HuH-7 (cell line): ENCODE measurements at places on chromosomes 7 and 10.

DNA sequence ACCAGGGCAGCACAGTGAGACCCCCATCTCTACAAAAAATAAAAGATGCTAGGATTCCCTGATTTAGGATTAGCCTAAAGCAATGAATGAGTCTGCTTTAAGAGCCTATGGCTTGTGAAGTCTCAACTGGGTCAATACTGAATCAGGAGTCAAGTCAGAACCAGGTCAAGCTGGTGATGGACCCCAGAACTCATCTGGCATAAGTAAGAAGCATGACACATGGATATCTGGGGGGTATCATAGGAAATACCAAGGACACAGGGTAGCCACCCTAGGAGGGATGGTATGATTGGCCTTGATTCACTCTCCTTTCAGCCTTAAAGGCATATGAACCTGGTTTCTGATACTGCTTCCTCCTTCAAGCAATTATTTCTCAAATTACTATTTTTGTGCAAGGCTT is 78.4 kb upstream of the FAM133B start:
- no peak for DNase-seq

DNA sequence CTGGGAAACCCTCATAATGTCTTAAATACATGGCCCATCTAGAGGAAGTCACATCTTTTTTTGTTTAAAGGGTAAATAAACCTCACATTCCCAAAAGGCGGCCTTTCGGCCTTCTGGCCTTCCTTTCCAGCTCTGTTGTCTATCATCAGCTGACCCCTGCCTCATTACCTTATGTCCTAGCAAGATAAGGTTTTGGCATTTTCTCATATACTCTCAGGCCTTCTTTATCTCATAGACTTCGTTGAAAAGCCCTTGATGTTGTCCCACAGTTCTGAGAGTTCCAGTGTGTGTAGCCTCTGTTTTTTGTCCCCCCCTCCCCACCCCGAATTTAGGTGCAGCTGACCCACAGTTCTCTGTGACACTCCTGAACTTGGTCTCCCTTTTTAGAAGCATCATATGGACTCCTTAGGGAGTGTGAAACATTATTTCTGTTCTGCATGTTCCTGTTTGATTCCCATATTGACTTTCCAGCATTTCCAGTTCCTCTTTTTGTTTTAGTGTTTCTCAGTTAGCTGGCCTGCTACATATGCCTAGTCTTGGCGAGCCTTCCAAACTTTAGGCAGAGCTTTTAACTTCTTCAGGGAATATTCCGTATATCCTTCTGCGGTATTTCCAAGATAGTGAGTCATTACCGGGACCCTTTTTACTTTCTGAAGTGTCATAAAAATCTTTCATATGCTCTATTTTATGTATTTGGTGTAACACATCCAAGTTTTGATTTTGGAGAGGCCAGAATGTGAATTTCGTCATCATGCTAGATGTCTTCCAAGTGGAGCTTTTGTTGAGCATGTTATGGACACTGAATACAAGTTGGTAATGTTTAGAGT is 138.5 kb downstream of the LRRC4 start:
- DNase-seq, result no peak

DNA sequence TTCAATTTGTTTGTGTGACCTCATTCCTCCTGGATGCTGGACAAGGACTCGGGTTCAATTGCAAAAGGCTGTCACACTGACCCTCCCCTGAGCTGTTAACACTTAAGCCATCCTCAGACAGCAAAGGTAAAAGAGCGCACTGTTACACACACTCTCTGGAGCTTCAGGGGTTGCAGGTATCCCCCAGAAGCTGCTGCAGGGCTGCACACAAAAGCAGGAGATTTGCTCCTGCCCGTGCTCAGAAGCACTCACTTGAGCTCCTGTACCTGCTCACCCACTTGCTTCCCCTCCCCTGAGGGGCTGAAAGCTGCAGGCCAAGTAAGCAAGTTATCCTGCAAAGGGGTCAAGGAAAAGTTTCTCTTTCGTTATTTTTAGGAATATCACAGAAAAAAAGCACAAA is 886.2 kb upstream of the ZWINT start:
- no peak for DNase-seq

DNA sequence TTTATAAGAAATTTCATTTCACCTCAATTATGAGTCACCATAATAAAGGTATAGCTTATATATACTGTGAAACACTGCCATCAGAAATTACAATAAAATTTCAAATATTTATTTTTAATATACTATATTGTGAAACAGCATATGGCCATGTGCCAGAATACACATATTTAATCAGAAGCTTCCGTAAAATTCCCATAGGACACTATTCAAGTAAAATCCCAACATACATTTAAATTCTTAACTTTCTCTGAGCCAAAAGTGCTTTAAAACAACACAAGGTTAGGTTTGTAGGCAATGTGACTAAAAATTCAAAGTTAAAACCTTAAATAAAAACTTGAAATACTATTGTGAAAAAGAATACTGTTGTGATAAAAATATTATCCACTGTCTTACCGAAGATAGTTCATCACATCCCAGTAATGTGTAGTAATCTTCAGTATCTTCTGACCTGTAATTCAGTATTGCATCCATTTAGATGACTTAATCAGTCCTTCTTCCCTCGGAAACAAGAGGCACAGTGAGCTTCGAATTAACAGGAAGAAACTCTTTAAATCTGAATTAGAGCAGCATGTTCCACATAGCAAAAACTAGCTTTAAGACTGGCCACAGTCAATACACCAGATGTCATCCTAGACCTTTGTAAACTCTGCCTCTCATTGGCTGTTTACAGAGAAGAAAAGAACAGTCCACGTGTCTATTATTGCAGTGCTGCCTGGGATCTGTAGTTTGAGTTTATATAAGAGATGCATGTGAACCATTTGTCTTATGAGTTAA is at the start of gene DNAJC12:
TSS of gene DNAJC12 (minus strand) at position 648 of the 774 bp plus-strand sequence. CDS start at position 471, 177 bp downstream.
- DNase-seq, result peak; percentile 15

GRCh38 chr7:7911369-7912123 is 57.0 kb upstream of the GLCCI1 start:
- DNase-seq, result peak; percentile 34

DNA sequence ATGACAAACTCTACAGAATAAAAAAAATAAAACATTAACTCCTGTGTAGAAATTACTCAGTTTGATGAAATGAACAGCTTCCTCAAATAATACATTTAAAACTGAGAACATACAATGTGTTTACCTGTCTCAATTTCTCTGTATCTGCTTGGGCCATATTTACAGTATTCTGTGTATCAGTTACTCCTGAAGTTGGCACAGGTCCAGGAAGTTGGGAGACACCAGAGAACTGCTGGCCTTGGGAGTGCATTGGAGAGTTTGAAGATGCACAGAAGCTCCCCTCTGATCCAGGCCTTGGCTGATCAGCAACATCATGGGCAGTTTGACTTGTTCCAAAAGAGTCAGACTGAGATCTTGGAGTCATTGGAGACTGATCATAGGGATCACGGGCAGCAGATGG is 155.1 kb downstream of the GALNT11 start:
- no peak for DNase-seq

GRCh38 chr10:75319274-75319673 is 82.3 kb downstream of the ZNF503 start:
- no peak for DNase-seq

DNA sequence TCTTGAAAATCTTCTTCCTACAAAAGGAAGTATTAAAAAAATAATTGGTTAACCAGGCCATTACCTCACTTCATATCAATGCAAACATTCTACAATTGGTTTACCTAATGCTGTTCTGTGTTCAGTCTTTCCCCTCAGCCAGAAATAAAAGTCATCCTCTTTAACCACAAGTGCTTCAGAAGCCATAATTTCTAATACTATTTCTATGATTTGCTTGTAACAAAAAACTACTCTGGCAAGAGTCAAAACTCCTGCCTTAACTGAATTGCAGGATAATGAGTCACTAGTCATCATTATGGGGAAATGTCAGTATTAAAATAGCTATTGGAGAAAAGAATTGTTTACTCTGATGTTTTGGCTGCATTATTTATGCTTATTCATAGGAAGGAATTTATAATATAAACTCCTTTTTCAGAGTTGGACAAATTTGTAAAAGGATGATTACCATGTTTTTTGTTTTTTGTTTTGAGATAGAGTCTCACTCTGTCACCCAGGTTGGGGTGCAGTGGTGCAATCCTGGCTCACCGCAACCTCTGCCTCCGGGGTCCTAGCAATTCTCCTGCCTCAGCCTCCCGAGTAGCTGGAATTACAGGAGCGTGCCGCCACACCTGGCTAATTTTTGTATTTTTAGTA is 55.5 kb upstream of the ODAD2 start:
- DNase-seq, result no peak

- DNase-seq, result no peak
These were observed 58.8 kb downstream of the DIP2C start for GRCh38 chr10:630581-631073.

GRCh38 chr10:125782616-125783015 is 7.0 kb upstream of the MMP21 start:
- no peak for DNase-seq

- no peak for DNase-seq
These were observed 87.4 kb upstream of the WAC start for GRCh38 chr10:28445516-28445915.
